ENCODE measurements at places on chromosomes 6 and 20.

DNA sequence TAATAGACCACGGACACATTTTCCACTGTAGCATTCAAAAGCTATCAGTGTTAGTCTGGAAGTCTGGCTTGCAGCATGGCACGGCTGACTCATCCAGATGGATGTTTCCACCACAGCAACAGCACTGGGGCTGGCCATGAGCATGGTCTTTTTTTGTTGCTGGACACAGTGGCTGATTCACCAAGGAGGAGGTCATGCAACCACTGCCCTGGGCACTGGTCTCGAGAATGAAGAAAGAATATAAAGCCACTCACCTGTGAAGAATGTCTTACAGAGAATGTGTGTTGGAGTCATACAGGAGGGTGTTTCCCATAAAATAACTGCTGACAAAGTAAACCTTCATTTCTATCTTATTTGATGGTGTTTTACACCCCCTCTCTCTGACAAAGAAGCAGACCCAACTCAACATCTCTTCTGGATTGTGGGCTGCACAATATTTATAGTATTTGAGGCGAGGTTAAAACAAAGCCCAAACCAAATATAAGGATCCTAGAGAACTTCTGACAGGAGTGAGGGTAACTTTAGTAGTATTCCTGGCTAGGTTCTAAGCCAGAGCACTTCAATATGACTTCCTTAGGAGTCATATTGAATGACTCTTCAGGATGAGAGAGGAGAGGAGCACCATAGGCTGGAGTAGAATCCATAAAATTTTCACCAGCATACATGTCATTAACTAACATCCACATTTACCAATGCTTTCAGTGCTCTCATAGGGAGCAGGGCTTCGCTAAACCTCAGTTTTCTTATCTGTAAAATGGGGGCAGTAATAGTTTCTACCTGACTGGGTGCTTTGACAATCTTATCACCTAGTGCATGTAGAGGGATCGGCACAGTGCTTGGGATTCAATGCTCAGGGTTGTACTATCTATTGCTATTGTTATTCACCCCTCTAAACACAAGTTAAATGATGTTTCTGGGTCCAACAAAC lies 121.4 kb downstream of the KIF13A start:
- DNase-seq: no peak

DNA sequence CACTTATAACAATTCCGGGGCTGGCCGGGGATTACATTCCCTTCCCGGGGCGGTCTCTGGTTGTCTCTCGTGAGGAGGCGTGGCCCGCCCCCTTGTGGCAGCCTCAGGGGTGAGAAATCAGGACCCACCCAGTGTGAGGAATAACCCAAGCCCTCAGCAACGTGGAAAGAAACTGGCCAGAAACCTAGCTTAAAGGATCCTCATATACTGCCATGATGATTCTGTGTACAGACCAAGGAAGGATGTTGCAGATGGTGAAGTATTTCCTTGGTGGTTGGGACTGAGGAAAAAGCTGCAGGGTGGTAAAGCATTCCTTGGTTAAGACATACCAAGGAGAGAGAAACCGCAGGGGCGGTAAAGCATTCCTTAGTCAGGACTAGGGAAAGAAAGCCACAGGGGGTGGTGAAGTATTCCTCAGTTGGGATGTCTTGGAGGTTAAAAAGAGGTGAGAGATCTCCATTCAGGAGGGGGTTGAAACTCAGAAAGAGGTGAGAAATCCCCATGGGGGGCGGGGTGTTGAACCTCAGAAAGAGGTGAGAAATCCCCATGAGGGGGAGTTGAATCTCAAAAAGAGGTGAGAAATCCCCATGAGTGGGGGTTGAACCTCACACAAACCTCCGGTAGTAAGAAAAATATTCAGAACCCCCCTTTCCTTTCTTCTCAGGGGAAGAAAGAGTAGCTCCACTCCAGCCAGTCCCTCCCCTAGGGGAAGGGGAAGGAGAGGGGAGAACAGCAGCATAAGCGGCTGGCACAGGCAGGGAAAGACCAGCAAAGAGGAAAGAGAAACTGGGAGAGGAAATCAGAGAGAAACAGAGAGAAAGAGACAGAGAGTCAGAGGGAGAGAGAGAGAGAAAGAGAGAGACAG lies 238.1 kb downstream of the RNGTT start:
- DNase-seq: no peak

GRCh38 chr20:23272176-23273029 lies 78.2 kb upstream of the NXT1 start:
- DNase-seq: no peak

- DNase-seq: no peak
Observed at GRCh38 chr6:25137916-25138232, 141.3 kb upstream of the CARMIL1 start.

DNA sequence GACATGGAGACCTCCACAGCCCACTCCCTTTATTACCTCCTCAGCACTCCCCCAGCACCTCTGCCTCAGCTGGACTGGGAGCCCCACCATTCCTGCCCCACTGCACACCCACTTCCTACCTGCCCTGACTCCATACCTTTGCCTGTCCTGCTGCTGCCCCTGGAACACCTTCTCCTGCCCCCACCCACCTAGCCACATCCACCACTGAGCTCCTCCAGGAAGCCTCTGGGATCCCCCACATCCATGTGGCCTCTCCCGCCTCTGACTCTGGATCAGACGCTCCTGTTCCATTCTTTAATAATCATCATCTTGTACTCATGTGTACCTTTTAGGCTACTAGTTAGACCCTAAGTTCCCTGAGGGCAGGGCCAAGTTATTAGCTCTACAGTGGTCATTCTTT lies 2.2 kb upstream of the SDCBP2 start:
- no peak for DNase-seq

- no peak for DNase-seq
Observed at GRCh38 chr6:152746172-152746553, 4.4 kb upstream of the VIP start.

DNA sequence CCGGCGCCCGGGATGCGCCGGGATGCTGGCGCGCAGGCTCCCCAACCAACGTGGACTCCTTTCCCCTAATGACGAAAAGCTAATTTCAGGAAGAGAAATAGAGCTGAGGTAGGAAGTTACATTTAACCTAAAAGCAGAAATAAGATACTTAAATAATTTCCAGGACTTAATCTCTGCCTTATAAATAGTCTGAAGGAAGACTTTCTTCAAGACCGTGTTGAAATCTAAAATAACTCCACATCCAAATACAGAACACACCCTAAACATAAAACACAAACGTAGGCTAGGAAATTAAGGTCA lies 1.3 kb downstream of the ASF1A start:
- no peak for DNase-seq
